Stimulated activated CD8-positive, alpha-beta memory T cell treated with anti-CD3 and anti-CD28 coated beads, Interleukin-15, amount 100 ng/mL, for 48 hours (primary cell): ENCODE measurements at places on chromosomes 2 and 18.

DNA sequence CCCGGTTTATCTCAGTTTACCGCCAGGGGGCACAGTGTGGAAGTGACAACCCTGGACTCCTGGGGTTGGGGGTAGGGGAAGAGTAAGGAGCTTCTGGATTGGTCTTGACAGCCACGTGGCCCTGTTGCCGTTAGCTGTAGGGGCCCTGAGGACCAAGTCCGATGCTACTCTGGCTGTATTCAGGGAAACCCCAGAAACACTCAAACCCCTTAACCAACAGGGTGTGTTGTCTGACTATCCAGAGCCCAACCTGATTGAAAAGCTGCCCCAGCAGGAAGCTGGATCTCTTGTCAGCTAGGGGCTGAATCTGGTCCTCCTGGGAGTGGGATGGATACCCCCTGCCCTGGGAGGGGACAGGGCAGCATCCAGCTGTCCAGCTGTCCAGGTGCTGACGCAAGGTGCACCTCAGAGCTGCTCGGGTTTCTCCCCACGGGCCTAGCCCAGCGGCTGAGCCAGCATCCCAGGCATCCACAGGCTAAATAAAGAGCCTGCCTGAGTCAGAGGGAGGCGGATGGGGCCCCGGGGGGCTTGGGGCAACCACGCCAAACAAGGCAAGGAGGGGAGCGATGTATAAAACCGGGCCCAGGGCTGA lies 3.1 kb upstream of the GMPPA start:
- DNase-seq: peak; percentile 37

- DNase-seq: no peak
Measured at GRCh38 chr2:45804987-45805755, 153.7 kb downstream of the PRKCE start.

GRCh38 chr2:170505631-170506275 lies 209.4 kb upstream of the SP5 start:
- DNase-seq: no peak

- DNase-seq: no peak
Measured at GRCh38 chr2:43484323-43484930, 111.4 kb downstream of the THADA start.

- DNase-seq: no peak
Measured at GRCh38 chr2:30899516-30900054, 92.3 kb upstream of the CAPN13 start.

- no peak for DNase-seq
Measured at GRCh38 chr2:43751476-43751990, 22.3 kb upstream of the DYNC2LI1 start.

GRCh38 chr2:173370198-173370597 lies 15.5 kb downstream of the CDCA7 start:
- DNase-seq: no peak

GRCh38 chr18:52408800-52409302 lies 68.9 kb downstream of the DCC start:
- no peak for DNase-seq

DNA sequence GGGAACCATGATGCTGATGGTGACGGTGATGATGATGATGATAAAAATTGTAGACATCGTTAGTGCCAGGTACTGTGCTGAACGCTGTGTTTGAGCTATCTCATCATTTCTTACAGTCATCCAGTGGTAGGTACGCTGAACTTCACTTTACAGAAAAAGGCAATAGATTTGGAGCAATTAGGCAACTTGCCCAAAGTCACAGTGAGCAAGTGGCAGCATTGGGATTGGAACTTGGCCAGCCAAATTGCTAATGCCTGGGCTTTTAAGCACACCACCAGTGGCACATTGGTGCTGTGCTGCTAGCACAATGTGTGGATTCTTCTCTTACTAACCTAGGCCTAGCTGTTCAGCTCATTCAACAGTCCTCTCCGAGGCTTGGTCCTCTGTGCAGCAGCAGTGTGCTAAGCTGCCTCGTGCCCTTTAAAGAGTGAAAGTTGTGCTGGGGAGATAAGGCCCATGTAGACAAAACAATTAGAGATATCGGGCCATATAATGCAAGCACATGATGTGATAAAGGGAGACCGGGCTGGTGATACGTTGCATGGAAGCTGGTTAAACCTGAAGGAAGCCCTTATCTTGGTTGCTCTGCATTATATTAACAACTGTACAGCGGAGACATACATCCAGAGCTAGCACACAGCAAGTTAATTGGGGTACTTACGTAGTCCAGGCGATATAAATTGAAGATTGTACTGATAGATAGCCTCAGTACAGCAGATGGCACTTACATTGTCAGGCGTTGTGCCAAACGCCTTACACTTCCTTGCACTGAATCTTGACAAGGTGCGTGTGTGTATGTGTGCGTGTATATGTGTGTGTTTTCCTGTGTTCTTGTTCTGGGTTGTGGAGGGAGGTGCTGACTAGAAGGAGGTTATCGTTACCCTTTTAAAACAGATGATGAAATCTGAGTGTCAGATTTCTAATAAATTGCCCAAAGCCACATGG lies 28.4 kb downstream of the HK2 start:
- DNase-seq: no peak

GRCh38 chr2:208127090-208127489 lies 2.5 kb downstream of the CRYGC start:
- no peak for DNase-seq

DNA sequence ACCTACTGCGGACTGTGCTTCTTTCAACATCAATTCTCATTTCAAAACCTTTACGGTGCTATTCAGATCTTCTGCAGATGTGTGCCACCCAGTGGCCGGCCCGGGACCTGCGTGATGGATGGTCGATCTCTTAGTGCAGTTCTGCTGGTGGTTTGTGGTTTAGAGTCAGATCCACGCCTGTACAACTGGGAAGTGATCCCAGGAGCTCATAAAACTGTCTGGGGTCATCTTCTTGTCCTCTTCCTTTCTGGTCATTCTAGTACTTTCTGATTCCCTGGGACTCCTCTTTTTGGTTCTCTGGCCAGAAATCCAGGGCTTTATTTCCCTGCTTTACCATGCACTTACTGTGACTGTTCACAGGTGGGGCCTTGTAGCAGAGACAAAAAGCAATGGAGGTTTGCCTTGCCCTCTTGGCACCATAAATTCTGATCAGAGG lies 15.8 kb upstream of the SELENOI start:
- DNase-seq: peak; percentile 63

DNA sequence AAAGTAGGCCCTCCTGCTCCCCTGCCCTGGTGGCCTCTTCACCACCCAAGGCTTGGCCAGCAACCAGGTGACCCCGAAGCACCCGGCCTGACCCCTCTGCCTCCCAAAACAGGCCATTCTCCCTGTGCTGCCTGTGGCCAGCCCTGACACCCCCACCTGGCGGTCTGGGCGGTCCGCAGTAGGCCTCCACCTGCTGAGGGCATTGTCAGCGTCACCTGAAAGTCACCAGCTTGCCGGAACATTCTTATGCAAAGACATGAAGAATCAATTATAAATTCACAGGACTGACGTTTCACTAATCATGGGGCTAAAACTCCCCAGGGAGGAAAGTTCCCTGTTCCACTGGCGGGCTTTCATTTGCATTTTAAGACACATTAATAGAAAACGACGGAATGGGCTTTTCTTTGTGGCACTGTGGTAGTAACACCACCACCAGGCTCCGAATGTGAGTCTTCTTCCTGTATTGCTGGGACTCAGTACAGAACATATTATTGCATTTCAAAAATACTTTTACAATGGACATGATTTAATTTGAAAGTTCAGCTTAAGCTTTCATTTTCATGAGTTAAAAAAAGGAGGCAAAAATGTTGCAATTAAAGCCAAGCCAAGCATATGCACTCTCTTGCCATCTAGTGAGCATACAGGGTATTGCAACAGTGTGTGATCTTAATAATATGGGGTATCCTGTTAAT lies 57.4 kb downstream of the ADI1 start:
- no peak for DNase-seq

DNA sequence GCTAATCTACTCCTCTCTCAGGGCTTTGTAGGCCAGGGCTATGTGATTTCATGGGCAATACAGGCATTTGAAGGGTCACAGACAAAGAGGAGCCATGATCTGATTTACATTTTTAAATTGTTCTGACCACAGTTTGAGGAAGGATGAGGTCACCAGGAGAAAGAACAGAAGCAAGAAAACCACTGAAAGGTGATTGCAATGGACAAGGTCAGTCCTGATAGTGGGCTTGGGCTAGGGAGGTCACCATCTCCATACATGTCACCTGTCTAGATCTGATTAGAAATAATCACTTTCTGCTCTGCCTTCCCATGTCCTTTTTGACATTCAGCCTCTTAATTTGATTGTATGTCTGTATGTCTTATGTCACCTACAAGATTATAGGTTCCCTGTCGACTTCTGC lies 248.9 kb upstream of the CWC22 start:
- DNase-seq: no peak

- DNase-seq: no peak
Measured at GRCh38 chr2:238250896-238251295, 11.1 kb upstream of the HES6 start.

- no peak for DNase-seq
Measured at GRCh38 chr2:74764429-74765272, 69.3 kb upstream of the HK2 start.

GRCh38 chr18:42137693-42138375 lies 182.8 kb downstream of the PIK3C3 start:
- DNase-seq: no peak

DNA sequence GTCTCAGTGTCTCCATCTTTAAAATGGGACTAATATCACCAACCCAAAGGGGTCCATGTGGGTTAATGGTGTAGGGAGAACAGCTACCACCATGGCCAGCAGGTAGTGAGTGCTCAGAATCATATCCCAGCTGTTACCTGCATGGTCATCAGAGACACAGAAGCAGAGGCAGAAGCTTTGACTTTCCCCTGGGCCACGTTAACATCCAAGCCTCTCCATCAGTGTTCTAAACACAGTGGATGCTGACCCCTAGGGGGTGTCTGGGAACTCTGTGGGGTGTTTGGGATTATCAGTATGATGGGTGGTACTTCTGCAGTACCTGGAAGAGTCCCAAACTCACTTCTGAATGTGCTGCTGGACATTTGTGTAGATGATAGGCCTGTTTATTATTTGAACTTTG lies 93.6 kb downstream of the GYPC start:
- DNase-seq: no peak

- DNase-seq: no peak
Measured at GRCh38 chr18:64718808-64719207, 569.9 kb upstream of the LINC00305 start.

GRCh38 chr2:165122521-165122920 lies 81.3 kb downstream of the SCN3A start:
- DNase-seq: no peak

DNA sequence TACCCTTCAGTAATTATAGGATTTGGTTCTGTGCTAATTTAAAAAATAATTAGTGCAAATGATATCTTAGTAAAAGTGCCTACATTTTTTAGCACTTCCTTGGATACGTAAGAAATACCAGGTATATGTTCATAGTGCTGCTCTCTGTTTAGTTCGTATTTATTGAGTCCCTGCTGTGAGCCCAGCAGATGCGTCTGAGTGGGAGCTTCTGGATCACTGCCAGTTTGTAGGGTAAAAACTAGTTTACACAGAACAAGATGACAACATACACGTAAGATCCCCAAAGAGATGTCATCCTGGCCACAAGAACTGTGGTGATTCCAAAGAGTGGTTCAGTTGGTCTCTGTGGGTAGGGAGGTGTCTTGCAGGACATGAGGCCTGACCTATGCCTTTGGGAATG lies 103.2 kb downstream of the CTIF start:
- DNase-seq: no peak

- DNase-seq: no peak
Measured at GRCh38 chr2:213166109-213166508, 14.7 kb upstream of the IKZF2 start.

DNA sequence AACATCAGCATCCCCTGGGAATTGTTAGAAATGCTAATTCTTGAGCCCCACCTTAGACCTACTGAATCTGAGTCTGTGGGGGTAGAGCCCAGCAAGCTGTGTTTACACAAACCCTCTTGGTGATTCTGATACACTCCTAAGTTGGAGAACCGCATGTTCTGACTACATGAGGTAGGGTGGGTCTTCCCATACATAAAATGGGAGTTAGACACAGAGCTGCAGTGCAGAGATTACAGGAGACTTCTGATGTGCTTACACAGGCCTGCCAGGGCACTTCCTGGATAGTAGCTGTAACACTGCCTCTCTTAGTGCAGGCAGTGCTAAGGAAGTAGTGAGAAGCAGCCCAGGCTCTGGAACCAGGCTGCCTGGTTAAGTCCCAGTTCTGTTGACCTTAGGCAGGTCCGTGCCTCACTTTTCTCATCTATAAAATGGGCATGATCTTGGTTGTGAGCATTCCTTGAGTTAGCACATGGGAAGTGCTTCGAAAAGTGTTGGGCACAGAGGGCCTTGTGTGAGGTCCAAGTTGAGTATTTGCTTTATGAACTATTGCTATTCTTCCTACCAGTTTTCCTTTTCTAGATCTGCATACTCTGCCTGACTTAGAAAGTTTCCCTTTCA lies 67.3 kb downstream of the GLI2 start:
- DNase-seq: no peak

DNA sequence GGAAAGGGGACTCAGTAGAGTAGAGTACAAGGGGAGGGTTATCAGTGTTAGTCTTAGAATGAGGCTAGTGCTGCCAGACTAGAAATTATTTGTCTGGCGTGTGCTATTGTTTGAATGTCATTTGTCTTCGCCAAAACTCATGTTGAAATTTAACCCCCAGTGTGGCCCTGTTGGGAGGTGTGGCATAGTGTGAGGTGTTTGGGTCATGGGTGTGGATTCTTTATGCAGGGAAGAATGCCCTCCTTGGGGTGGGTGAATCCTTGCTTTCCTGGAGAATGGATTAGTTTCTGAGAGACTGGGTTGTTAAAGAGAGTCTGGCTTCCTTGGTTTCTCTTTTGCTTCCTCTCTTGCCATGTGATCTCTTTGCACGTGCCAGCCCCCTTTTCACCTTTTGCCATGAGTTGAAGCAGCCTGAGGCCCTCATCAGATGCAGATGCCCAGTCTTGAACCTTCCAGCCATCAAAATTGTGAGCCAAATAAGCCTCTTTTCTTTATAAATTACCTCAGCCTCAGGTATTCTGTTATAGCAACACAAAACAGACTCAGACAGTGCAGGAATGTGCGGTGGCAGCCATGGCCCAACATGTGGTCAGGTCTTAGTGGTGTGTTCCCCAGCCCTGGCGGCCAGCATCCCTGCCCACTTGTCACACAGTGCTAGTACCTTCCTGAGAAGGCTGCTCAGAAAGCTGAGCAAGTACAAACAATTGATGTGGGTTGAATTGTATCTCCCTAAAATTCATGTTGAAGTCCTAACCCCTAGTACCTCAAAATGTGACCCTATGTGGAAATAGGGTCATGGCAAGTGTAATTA lies 48.4 kb upstream of the NAB1 start:
- no peak for DNase-seq

DNA sequence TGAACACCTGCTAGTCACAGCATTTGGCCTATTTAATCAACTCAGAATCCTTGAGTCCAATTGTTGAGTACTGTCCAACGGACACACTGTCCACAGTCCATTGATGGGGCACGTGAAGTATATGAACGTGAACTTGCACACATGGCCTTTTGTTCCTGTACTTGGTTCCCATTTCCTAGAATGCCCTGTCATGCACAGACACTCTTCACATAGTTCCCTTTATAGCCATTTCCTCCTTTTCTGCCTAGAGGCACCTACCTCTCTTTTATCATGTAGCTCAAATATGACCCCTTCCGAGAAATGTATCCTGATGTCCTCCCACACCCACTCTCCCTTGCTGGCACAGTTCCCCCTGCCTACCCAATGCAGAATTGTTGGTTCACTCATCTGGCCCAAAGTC lies 8.7 kb upstream of the CRYGA start:
- no peak for DNase-seq
